ENCODE measurements at places on chromosomes 7 and 10.

DNA sequence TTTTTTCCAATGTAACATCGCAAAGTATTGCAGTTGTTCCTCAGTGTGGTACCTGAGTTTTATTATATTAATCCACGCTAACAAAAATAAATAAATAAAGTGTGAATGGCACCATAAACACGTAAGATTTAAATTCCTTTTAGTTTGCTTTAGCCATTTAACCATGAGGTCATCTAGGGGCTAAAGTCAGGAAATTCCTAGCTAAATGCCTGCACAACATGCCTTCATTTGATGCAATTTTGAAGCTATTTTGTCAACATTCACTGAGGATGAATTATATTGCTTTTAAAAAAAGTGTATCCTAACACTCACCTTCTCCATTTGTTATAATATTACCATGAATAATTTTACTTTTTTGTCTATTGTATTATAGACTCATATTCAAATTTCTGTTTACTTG is 714.4 kb downstream of the GATA3 start:
- no peak for DNase-seq

GRCh38 chr7:70620333-70621055 is 511.4 kb upstream of the GALNT17 start:
- no peak for DNase-seq

- no peak for DNase-seq
These were observed 5.3 kb upstream of the HILPDA start for GRCh38 chr7:128450409-128450808.

DNA sequence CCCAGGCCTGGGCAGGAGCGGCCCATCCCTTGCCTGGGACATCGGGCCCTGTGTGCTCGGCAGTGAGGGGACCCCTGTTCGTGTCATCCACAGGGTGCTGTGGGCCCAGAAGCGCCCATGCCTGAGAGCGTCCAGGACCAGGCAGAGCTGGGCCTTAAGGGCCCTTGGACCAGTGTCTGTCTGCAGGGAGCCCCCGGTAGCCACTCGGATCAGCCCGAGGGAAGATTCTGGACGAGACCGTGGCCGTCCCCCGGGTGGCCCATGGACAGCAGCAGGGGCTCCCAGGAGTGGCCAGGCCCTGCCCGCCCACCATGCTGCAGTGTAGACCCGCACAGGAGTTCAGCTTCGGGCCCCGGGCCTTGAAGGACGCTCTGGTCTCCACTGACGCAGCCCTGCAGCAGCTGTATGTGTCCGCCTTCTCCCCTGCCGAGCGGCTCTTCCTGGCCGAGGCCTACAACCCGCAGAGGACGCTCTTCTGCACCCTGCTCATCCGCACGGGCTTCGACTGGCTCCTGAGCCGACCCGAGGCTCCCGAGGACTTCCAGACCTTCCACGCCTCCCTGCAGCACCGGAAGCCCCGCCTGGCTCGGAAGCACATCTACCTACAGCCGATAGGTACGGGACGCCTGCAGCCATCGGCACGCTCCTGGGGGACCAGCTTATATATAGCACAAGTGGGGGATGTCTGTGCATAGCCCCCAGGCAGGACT is 12.3 kb downstream of the AMZ1 start:
- DNase-seq = no peak

DNA sequence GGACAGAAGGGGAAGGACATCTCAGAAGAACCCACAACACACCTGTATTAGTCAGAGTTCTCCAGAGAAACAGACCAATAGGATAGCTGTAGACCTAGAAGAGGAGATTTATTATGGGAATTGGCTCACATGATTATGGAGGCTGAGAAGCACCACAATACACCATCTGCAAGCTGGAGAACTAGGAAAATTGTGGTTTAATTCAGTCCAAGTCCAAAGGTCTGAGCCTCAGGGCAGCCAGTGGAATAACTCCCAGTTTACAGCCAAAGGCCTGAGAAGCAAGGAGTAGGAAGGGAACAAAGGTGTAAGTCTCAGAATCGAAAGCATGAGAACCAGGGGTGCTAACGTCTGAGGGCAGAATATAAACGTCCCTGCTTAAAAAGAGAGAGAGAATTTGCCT is 99.6 kb upstream of the AUTS2 start:
- DNase-seq = no peak

GRCh38 chr7:47601119-47601880 is 19.4 kb upstream of the TNS3 start:
- DNase-seq = no peak

- no peak for DNase-seq
These were observed 32.6 kb downstream of the PIP4K2A start for GRCh38 chr10:22681783-22682183.

GRCh38 chr10:23100331-23101030 is 5.1 kb downstream of the MSRB2 start:
- DNase-seq = no peak

Measured in NCI-H524 (cell line).